ENCODE measurements at places on chromosomes 4 and X. TPM values are rescaled to one million over a fixed set of nuclear protein-coding genes. Genes with fewer than 3 reads are reported as not detected.

SORCS2 gene
- total RNA-seq: 0.21 TPM

TAF7L gene
- 0.20 TPM for total RNA-seq

VCX gene
- total RNA-seq: not detected

CHRDL1 gene
- total RNA-seq: 4.7 TPM

PPEF2 gene
- not detected for total RNA-seq

HSFX3 gene
- total RNA-seq: not detected

TSPAN7 gene
- total RNA-seq: 97.1 TPM

MAGEA4 gene
- not detected for total RNA-seq

RFC1 gene
- 25.2 TPM for total RNA-seq

PHKA1 gene
- total RNA-seq: 3.9 TPM

FRAS1 gene
- 1.3 TPM for total RNA-seq

UGT2B10 gene
- 1.8 TPM for total RNA-seq

CNGA1 gene
- total RNA-seq: 4.0 TPM

VEGFD gene
- total RNA-seq: 1.1 TPM

MCUB gene
- 4.7 TPM for total RNA-seq

ITIH6 gene
- total RNA-seq: not detected

ZRSR2 gene
- total RNA-seq: 9.1 TPM

CTBP1 gene
- 180 TPM for total RNA-seq

ARHGAP4 gene
- 26.6 TPM for total RNA-seq

KCNIP4 gene
- 3.4 TPM for total RNA-seq

ADH1B gene
- 174 TPM for total RNA-seq

DUSP9 gene
- total RNA-seq: not detected

LDB2 gene
- 3.1 TPM for total RNA-seq

FGFBP1 gene
- 82.8 TPM for total RNA-seq

VCX3B gene
- not detected for total RNA-seq

YIPF7 gene
- total RNA-seq: not detected

LUZP4 gene
- total RNA-seq: not detected

TGIF2LX gene
- total RNA-seq: not detected

BEND4 gene
- 0.22 TPM for total RNA-seq

SRPK3 gene
- total RNA-seq: 1.4 TPM

ADH1C gene
- total RNA-seq: 259 TPM

POU4F2 gene
- not detected for total RNA-seq

SUV39H1 gene
- 5.0 TPM for total RNA-seq

NLGN4X gene
- total RNA-seq: 1.7 TPM

C1GALT1C1 gene
- total RNA-seq: 28.8 TPM

RPS6KA6 gene
- total RNA-seq: 11.6 TPM

KLF8 gene
- 3.8 TPM for total RNA-seq

SORBS2 gene
- 82.2 TPM for total RNA-seq

BEX5 gene
- 2.1 TPM for total RNA-seq

ITGB1BP2 gene
- 1.9 TPM for total RNA-seq

ATP1B4 gene
- not detected for total RNA-seq

ZDHHC15 gene
- total RNA-seq: 0.12 TPM

PPARGC1A gene
- 76.0 TPM for total RNA-seq

BEX1 gene
- 1.2 TPM for total RNA-seq

HPGDS gene
- 2.9 TPM for total RNA-seq

AFF1 gene
- 95.2 TPM for total RNA-seq

HSD17B10 gene
- 59.2 TPM for total RNA-seq

CC2D2A gene
- total RNA-seq: 8.6 TPM

NR3C2 gene
- total RNA-seq: 131 TPM

RAB28 gene
- 15.8 TPM for total RNA-seq

OPRPN gene
- total RNA-seq: not detected

Data from left colon (tissue), 2 donors.